ENCODE measurements at places on chromosomes 5 and 9.

DNA sequence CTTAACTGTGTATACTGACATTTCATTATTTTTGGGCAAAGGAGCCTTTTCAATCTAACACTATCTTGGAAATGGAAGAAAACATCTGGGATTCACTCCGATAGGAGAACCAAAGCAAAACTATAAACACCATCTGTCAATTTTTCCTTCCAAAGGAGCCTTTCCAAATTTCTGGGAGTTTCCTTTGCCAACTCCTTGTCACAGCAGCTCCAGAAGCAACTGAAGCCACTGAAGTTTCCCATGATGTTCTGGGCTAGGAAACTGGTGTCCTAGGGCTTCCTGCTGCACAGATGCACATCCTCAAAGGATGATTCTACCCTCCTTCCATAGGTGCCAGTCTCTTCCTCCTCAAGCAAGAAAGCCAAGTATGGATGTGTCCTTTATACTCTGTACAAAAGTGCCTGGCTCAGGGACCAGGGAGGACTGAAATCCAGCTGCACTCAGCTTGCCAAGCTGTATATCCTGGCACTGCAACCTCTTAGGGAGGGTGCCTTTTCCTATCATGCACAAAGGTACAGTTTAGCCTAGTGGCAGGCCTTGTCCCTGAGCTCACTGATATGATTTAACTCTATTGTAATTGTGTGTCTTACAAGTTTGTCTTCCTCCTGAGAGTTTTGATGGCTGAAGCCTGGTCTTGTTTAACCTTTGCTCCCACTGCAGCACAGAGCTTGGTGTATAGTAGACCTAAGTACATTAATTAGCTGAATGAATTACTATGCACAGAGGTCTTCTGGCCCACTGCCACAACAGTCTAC lies 8.4 kb upstream of the UBAP1 start:
- DNase-seq: no peak

GRCh38 chr5:3954199-3954598 lies 358.6 kb downstream of the IRX1 start:
- no peak for DNase-seq

- no peak for DNase-seq
Observed at GRCh38 chr5:92729088-92729487, 851.9 kb downstream of the NR2F1-AS1 start.

DNA sequence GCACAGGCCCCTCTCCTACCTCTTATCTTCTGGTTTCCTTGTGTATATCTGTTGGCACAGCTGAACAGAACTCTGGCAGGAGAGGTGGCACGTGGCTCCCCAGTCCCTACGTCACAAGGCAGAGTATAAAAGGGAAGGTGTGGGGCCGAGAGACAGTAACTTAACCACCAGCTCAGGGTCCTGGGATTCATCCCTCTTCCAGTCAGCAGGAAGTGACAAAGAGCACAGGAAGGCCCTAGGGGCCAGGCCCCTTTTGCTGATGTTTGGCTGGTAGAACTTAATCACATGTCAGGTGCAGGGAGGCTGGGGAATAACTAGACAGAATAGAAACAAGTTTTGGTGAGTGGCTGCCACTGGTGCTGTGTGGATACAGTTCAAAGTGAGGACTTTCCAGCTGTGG lies 4.5 kb upstream of the ICE1 start:
- no peak for DNase-seq

DNA sequence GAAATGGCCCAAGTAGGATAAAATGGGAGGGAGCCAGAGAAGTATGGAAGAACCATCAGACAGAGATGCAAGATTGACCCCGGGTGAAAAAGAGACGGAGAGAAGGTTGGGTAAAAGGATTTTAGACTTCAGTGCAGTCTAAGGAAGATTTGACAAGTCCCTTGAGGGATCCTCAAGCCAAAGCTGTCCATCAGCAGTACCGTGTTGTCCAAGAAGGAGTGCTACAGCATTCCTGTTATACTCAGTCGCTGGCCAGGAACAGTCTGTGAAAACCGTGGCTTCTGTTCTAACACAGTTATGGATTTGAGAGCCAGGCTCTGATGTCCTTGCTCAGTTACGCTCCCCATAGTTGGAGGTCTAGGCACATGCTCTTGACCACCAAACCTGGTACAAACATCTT lies 383.9 kb upstream of the DAB2 start:
- DNase-seq: peak; percentile 21

- no peak for DNase-seq
Observed at GRCh38 chr5:150329881-150330876, 27.3 kb upstream of the TCOF1 start.

- peak; percentile 86 for DNase-seq
Observed at GRCh38 chr5:58410441-58410840, 49.4 kb downstream of the PLK2 start.

DNA sequence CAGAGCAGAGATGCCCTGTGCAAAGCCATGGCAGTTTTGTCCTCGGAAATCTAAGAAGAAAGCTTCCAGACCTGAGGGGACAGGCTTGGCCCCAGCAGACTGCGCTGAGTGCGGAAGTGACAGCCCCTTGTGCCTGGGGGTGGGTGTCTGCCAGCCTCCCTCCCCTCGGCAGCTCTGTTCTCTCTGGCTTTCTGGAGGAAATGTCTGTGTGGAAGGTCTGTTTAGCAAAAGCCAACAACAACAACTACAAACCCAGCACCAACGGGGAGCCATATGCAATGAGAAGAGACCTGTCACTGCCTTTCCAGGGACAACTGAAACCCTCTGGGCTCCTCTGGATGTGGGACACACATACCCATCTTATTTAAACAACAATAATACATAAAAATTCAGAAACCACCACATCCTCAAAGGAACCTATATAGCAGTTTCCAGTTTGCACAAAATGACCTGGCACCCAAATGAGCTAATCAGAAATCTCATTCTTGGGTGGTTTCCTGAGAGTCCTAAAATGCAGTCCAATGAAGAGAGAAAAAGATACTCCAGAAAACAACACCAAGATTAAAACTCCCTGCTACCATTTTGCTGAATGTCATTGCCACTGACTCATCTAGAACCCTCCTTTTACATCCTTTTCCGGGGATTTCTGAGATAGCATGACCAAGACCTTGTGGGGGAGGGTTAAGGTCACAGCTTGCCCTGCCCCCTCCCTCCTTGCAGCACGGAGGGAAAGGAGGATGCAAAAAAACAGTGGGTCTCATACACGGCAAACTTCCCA lies 97.7 kb downstream of the AK8 start:
- no peak for DNase-seq

GRCh38 chr5:178320281-178320855 lies 87.8 kb upstream of the PHYKPL start:
- DNase-seq: peak; percentile 10

DNA sequence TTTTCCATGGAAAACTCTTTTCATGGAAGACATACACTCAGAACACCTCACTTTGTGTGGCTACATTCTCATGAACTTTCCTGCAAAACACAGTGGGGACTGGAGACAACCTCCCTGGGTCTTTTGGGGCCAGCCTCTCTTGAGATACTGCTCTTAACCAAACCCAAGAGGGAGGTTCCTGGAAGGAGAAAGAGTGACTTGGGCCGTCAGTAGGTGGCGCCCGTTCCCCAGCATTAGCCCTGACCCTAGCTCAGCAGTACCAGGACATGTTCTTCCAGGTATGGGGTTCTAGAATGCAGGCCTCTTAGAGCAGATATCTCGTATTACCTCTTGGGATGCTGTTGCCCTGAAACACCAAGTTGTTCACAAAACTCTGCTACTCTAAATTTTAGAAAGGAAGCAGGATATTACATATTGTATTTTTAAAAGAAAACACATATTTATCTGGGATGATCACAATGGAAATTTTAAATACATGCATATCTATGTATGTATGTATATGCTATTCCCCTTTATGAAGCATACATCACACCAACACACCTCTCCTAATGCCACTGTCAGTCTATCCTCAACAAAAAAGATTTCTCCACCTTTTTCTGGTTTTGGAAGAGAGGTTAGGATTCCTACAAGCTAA lies 15.8 kb upstream of the GLIS3 start:
- peak; percentile 66 for DNase-seq

- DNase-seq: no peak
Observed at GRCh38 chr9:132698989-132699388, 28.7 kb downstream of the GTF3C4 start.

- no peak for DNase-seq
Observed at GRCh38 chr9:134195558-134195957, 31.2 kb upstream of the RNU6ATAC start.

DNA sequence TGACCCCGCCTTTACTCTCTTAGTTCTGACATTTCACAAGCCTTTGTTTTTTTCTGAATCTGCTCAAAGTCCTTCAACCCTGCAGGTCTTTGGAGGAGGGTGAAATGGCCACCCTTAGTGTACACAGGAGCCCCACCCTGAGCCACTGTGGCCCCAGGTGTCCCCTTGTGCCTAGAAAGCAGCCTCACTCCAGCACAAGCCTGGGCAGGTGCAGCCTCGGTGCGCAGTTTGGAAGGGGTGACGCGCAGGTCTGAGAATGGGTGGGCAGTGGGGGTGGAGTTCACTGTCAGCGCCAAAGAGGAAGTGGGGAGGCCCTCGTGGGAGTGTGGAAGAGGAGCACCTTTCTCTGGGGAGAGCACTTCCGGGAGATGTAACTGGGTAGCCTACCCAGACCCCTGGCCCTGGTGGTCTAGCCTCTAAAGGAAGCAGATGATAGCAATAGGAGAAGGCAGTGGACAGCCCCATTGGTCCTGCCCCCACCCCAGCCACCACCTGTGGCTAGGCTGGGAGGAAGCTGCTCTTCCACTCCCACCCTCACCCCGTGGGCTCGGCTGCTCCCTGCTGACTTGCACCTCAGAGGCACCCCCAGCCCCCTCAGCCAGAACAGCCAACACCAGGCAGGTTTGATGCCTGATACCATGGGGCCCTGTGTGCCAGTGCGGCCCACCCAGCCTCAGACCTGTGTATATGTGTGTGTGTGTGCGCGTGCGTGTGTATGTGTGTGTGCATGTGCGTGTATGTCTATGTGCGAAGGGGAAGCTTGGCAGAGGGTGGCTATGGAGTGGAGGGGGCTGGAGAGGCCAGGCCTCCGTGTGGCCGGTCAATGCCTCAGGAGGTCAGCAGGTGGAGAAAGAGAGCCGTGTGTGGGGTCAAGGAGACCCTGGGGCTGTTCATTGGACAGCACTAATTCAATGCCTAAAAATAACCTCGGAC lies 16.8 kb upstream of the DAB2IP start:
- no peak for DNase-seq

GRCh38 chr5:1068895-1069719 lies 42.8 kb downstream of the SLC12A7 start:
- no peak for DNase-seq

- no peak for DNase-seq
Observed at GRCh38 chr9:117739624-117740347, 35.6 kb downstream of the TLR4 start.

GRCh38 chr5:76041863-76042262 lies 41.3 kb upstream of the SV2C start:
- DNase-seq: no peak

DNA sequence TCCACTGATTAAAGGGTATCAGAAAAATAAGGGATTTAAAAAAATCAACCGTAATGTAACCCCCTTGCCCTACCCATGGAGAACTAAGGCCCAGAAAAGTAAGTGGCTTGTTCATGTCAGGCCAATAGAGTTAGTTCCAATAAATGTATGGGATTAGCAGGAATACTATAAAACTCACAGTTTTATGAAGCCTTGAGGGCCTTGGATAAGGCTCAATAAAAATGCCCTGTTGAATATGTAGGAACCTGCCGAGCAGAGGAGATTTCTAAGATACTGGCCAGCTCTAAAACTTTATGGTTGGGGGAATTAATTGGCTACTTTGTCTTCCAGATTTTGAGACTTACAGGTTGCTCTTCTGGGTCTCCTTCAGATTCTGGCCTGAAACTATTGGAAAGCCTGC lies 231.0 kb downstream of the GLIS3 start:
- no peak for DNase-seq

DNA sequence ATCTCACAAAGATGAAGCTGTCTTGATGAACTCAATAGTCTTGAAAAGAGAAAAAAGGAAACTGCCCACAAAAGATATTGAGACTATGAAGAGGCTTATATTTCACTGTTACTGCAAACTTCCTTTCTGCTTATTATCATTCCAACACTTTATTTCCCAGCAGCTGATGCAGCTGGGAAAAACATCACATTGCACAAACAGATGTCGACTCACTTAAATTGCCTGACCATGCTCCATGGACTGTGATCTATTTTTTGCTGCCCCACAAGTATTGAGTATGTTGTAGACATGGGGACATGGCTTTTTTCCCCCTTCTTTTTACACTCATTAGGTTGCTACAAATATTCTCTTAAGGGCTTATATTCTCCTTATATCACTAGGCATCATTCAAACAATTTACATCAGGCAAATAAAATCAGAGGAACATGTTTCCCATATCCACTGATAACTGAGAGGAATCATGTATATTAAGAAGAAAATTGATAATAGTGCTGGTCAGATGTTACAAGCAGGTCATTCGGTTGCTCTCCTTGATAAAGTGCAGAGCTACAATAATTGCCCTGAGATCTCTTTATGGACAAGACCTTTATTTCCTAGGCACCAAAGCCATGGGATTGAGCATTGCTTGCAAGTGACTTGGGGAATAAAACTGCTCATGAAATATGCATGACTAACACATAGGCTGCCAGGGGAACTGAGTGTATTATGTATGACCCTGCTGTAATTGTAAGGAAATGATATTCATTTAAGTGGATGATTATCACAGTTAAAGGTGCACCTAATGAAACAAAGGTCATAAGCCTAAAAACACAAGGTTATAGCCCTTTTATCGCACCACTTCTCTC lies 509.9 kb downstream of the ZNF608 start:
- peak; percentile 29 for DNase-seq

- no peak for DNase-seq
Observed at GRCh38 chr5:180598797-180599589, 7.7 kb upstream of the SCGB3A1 start.

DNA sequence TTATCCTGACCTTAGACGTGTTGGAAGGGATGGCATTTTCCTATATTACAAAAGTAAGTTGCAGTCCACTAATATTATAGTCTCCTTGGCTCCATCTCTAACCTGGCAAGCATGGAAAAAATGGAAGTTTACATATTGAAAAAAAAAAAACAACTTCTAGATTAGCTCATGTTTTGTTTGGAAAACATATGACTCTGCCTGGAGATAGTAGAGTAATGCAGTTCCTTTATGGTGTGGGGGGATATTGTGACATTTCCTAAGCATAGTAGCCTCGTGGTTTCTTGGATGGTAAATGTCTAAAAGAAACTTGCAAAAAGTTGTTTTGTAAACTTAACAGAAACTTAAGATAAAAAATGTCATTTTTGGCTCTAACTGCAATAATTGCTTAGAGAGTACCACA lies 244.4 kb upstream of the FBXL7 start:
- no peak for DNase-seq

GRCh38 chr9:8143677-8144076 lies 344.1 kb upstream of the DMAC1 start:
- DNase-seq: no peak

- DNase-seq: no peak
Observed at GRCh38 chr5:140550147-140551079, 3.0 kb downstream of the EIF4EBP3 start.

GRCh38 chr9:76025286-76025685 lies 134.8 kb downstream of the PCSK5 start:
- peak; percentile 22 for DNase-seq

DNA sequence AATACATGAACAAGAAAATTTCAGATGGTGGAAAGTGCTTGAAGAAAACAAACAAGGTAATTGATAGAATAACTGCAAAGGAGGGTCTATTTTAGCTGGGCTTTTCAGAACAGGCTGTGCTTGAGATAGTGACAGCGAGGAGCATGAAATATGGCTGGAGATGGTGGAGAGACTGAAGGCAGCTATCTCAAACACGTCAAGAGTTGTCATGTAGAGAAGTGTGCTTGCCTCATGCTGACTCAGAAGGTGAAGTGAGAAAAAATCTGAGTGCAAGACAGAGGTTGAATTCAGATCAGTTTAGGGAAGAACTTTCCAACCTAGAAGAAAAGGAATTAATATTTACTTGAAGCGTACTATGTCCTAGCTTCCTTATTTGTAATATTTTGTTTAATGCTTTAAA lies 115.5 kb upstream of the RANBP3L start:
- peak; percentile 26 for DNase-seq

Data from fibroblast of skin of right biceps (primary cell).